ENCODE measurements at places on chromosomes 4 and X. TPM values are rescaled to one million over a fixed set of nuclear protein-coding genes. Genes with fewer than 3 reads are reported as not detected.

The GNRHR gene
- not detected for total RNA-seq

DNA sequence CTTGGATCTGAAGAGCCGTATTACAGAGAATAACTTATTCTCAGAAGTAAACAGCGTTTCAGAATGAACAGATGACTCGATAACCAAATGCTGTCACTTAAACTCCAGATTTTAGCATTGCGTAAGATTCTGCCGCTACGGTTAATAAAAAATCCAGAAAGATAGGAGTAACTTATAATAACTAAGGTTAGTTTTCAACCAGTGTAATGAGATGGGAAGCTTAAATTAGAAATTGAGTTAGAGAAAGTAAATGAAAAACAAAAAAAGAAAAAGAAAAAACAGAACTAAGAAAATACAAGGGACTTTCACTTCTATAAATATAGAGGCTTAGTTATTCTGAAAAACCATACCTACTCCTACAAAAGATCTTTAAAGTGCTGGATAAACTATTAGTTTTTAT lies 13.1 kb upstream of the PARM1 start:
- H3K27ac ChIP-seq = no peak overlapping the region
- DNase-seq = no peak

- no peak overlapping the region for H3K27ac ChIP-seq
- DNase-seq = no peak
Observed at GRCh38 chr4:183688216-183688615, 29.1 kb downstream of the TRAPPC11 start.

DNA sequence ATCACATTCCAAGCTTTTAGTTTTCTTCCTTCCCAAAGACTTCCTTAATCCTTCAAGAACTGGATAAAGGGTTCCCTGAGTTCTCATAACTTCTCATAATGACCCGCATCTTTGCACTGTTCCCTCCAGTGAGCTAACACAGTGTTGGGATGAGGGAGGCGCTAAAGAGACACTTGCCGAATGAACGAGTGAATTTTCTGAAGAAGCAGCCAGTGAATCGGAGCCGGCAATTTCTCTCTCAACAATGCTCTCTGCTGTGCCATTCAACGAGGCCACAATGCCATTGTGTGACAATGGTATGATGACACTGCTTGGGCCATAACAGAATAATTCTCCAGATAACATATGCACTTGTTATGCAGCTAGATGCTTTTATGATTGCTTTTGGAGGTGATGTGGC lies 51.4 kb upstream of the ZFP42 start:
- no peak for DNase-seq
- H3K27me3 ChIP-seq = no peaks in the 10 kb centered on the region
- H3K36me3 ChIP-seq = no peaks in the 10 kb centered on the region
- H3K4me3 ChIP-seq = no peak overlapping the region
- no peak overlapping the region for H3K27ac ChIP-seq

The RNF175 gene
- total RNA-seq = not detected

GRCh38 chr4:140089216-140089615 lies 64.8 kb downstream of the MAML3 start:
- no peak overlapping the region for H3K27ac ChIP-seq
- H3K4me3 ChIP-seq = no peak overlapping the region
- no peaks in the 10 kb centered on the region for H3K27me3 ChIP-seq
- no peaks in the 10 kb centered on the region for H3K4me1 ChIP-seq

DNA sequence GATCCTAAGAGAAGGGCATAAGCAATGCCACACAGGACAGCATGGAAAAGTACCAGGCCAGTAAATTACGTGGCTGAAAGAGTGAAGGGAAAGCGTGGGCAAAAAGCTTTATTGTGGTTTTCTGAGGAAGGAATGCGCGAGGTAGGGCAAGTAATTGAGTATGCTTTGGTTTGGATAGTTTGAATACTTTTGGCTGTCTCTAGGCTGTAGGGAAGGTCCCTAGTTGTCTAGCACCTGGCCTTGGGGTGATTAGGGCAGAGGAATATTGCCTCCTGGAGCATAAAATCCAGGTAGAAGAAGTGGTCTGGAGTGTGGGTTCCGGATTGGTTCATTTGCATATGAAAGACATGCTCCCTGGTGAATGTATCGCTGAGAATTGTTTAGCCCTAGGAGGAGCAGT lies 46.4 kb upstream of the NALF2 start:
- no peaks in the 10 kb centered on the region for H3K36me3 ChIP-seq
- H3K4me1 ChIP-seq = no peaks in the 10 kb centered on the region
- no peaks in the 10 kb centered on the region for H3K27me3 ChIP-seq
- H3K4me3 ChIP-seq = no peak overlapping the region

DNA sequence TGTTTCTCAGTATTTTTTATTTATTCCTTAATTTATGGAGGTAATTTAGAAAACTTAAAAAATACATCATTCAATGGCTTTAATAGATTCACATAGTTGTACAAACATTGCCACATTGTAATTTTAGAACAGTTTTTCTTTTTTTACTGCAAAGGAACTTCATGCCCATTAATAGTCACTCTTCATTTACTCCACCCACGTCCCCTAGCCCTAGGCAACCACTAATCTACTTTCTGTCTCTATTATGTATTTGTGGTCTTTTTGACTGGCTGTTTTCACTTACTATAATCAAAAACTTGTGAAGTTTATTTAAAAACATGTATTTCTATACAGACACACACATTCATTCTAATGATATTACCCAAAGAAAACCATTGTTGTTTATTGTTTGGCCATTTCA lies 664.8 kb downstream of the GRID2 start:
- no peak overlapping the region for H3K27ac ChIP-seq
- no peaks in the 10 kb centered on the region for H3K4me1 ChIP-seq
- no peak overlapping the region for H3K4me3 ChIP-seq
- no peak for DNase-seq

- H3K36me3 ChIP-seq = no peaks in the 10 kb centered on the region
- H3K27ac ChIP-seq = no peak overlapping the region
- DNase-seq = no peak
- no peak overlapping the region for H3K4me3 ChIP-seq
- no peaks in the 10 kb centered on the region for H3K27me3 ChIP-seq
Observed at GRCh38 chr4:108926061-108926460, 163.2 kb upstream of the ETNPPL start.

The DCTD gene
- 21.7 TPM for total RNA-seq

The TRAPPC11 gene
- total RNA-seq = 60.1 TPM

DNA sequence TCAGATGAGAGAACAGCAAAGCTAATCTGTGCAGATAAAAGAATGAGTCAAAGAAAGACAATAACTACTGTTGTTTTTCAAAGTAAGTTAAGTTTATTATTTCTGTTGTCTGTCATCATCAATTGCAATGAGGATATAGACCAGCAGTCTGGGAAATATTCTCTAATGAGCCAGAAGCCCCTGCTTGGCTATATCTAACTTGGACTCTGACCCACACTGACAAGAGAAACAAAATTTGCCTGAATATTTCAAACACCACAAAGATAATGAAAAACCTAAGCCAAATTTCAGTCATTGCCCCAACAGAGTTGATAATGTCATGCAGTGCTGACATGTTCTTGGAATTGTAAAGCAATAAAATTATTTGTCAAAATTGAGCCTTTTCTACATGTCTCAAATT lies 115.0 kb upstream of the PRDX4 start:
- no peak overlapping the region for H3K27ac ChIP-seq
- no peaks in the 10 kb centered on the region for H3K4me1 ChIP-seq
- H3K36me3 ChIP-seq = no peaks in the 10 kb centered on the region
- DNase-seq = no peak
- no peak overlapping the region for H3K4me3 ChIP-seq

The MMGT1 gene
- total RNA-seq = 16.4 TPM

- DNase-seq = no peak
- H3K36me3 ChIP-seq = no peaks in the 10 kb centered on the region
- H3K27me3 ChIP-seq = no peaks in the 10 kb centered on the region
Observed at GRCh38 chr4:108834835-108835384, 72.1 kb upstream of the ETNPPL start.

DNA sequence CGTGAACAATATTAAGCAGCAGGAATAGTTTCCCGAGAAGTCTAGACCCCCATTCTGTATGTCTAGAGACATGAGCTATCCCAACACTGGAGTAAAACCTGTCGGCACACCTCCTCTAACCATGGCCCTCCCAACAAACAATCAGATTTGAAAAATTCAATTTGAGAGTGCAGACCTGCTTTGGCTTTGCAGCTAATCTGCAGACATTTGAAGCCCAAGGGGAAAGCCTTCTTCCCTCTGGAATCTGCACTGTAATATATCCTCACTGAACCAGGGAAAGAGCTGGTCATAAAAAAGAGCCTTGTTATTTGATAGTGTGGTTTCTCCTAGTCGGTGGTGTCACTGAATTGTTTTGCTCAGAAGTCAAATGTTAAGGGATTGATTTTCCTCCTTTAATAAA lies 44.6 kb upstream of the KLHL34 start:
- no peak overlapping the region for H3K27ac ChIP-seq
- H3K36me3 ChIP-seq = no peaks in the 10 kb centered on the region
- H3K4me1 ChIP-seq = no peaks in the 10 kb centered on the region
- DNase-seq = no peak
- H3K4me3 ChIP-seq = no peak overlapping the region

GRCh38 chr4:158581161-158581560 lies 59.5 kb downstream of the RXFP1 start:
- H3K4me1 ChIP-seq = no peaks in the 10 kb centered on the region
- no peak overlapping the region for H3K27ac ChIP-seq
- no peak overlapping the region for H3K4me3 ChIP-seq
- DNase-seq = no peak

DNA sequence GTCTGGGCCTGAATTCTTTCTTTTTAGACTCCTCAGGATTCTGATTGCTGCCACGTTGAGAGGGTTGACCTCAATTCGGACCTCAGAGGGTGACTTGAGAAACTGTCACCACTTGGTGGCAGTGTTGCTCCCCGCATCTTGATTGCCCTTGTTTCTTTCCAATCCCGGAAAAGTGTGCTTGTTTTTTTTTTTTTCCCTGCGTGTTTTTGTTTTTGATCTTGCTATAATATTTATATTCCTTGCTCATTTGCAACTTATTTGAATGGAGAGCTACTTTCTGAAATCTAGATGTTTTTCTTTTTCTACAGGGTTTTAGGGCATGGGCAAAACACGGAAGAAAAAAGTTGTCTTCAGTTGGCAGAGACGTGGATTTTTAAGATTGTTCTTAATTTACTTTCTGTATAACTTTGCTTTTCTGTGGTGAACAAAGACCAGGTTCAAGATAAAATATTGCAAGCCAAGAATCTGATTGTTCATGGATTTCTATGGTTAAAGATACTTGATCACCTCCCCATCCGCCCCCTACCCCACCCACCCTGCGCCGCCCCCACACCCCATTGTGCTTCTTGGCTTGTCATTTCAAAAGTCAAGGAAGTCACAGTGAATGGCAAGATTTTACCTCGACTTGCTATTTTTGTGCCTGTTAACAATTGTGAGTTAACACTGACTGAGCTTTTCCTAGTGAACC lies 102.0 kb downstream of the PTTG2 start:
- H3K36me3 ChIP-seq = no peaks in the 10 kb centered on the region
- H3K27ac ChIP-seq = peak overlapping the region; percentile 56
- no peaks in the 10 kb centered on the region for H3K4me1 ChIP-seq
- no peak overlapping the region for H3K4me3 ChIP-seq
- peak; percentile 65 for DNase-seq
- no peaks in the 10 kb centered on the region for H3K27me3 ChIP-seq

GRCh38 chr4:6464842-6465588 lies 7.4 kb downstream of the PPP2R2C start:
- H3K36me3 ChIP-seq = no peaks in the 10 kb centered on the region
- H3K4me1 ChIP-seq = no peaks in the 10 kb centered on the region
- no peaks in the 10 kb centered on the region for H3K27me3 ChIP-seq
- no peak overlapping the region for H3K27ac ChIP-seq

- no peaks in the 10 kb centered on the region for H3K36me3 ChIP-seq
- no peaks in the 10 kb centered on the region for H3K27me3 ChIP-seq
- H3K4me1 ChIP-seq = no peaks in the 10 kb centered on the region
- H3K4me3 ChIP-seq = peak within 1 kb of the TSS; percentile 16
- no peak for DNase-seq
Observed at GRCh38 chr4:147480891-147481576, at the start of gene EDNRA. TSS of gene EDNRA (plus strand) at chr4:147481097. CDS start at chr4:147485682, 4,585 bp downstream.

GRCh38 chr4:94409962-94410361 lies 41.8 kb upstream of the PDLIM5 start:
- H3K27me3 ChIP-seq = no peaks in the 10 kb centered on the region
- H3K4me3 ChIP-seq = no peak overlapping the region
- H3K4me1 ChIP-seq = no peaks in the 10 kb centered on the region
- no peaks in the 10 kb centered on the region for H3K36me3 ChIP-seq
- no peak overlapping the region for H3K27ac ChIP-seq

DNA sequence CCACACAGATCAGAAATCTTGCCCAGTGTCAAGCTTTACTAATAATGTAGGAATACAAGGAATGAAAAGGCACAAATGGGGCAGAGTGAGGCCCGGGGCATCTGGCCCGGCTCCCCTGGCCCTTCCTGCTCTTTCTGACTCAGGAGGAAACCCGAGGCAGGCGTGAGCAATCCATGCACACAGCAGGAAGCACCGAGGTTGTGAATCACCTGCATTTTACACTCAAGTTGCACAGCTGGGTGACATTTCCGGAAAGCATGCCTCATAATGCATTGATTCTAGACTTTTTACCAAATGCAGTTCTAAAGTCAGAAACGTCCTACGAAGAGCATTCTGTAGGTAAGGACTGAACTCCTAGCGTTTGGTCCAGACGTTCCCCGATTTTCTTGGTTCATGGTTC lies 38.9 kb downstream of the PRIMPOL start:
- no peak overlapping the region for H3K27ac ChIP-seq
- H3K4me1 ChIP-seq = no peaks in the 10 kb centered on the region
- no peaks in the 10 kb centered on the region for H3K27me3 ChIP-seq
- H3K36me3 ChIP-seq = no peaks in the 10 kb centered on the region
- DNase-seq = no peak

GRCh38 chr4:110248100-110248499 lies 49.7 kb upstream of the ELOVL6 start:
- no peaks in the 10 kb centered on the region for H3K4me1 ChIP-seq
- DNase-seq = no peak
- H3K27me3 ChIP-seq = no peaks in the 10 kb centered on the region
- no peaks in the 10 kb centered on the region for H3K36me3 ChIP-seq
- H3K4me3 ChIP-seq = no peak overlapping the region
- no peak overlapping the region for H3K27ac ChIP-seq

The STOX2 gene
- total RNA-seq = 3.5 TPM

DNA sequence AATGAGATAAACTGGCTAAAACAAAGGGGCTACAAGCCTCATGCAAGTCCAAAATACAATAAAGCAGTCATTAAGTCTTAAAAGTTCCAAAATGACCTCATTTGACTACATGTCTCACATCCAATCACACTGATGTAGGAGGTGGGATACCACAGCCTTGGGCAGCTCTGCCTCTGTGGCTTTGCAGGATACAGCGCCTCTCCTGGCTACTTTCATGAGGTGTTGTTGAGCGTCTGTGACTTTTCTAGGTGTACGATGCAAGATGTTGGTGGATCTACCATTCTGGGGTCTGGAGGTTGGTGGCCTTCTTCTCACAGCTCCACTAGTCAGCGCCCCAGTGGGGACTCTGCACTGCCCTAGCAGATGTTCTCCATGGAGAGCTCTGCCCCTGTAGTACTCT lies 944.9 kb downstream of the TECRL start:
- no peaks in the 10 kb centered on the region for H3K36me3 ChIP-seq
- no peak overlapping the region for H3K27ac ChIP-seq
- DNase-seq = no peak
- H3K4me3 ChIP-seq = no peak overlapping the region

- no peak for DNase-seq
- H3K4me1 ChIP-seq = no peaks in the 10 kb centered on the region
- no peak overlapping the region for H3K27ac ChIP-seq
Observed at GRCh38 chrX:10198254-10198653, 41.5 kb downstream of the CLCN4 start.

- no peaks in the 10 kb centered on the region for H3K4me1 ChIP-seq
- H3K27me3 ChIP-seq = no peaks in the 10 kb centered on the region
- H3K4me3 ChIP-seq = no peak overlapping the region
- no peak for DNase-seq
- H3K36me3 ChIP-seq = no peaks in the 10 kb centered on the region
Observed at GRCh38 chr4:146235654-146236177, 21.4 kb downstream of the REELD1 start.
